ENCODE measurements at places on chromosomes 4 and X. TPM values are rescaled to one million over a fixed set of nuclear protein-coding genes. Genes with fewer than 3 reads are reported as not detected.

Gene DIPK2B
- polyA plus RNA-seq = not detected

Gene BEX2
- polyA plus RNA-seq = 0.75 TPM

Gene MBNL3
- polyA plus RNA-seq = 32.8 TPM

Gene ELK1
- 10.7 TPM for polyA plus RNA-seq

Gene PNMA3
- not detected for polyA plus RNA-seq

Gene RAB33A
- 2.1 TPM for polyA plus RNA-seq

Gene CFAP97
- polyA plus RNA-seq = 12.3 TPM

Gene TEC
- polyA plus RNA-seq = 0.73 TPM

Gene CHRDL1
- not detected for polyA plus RNA-seq

DNA sequence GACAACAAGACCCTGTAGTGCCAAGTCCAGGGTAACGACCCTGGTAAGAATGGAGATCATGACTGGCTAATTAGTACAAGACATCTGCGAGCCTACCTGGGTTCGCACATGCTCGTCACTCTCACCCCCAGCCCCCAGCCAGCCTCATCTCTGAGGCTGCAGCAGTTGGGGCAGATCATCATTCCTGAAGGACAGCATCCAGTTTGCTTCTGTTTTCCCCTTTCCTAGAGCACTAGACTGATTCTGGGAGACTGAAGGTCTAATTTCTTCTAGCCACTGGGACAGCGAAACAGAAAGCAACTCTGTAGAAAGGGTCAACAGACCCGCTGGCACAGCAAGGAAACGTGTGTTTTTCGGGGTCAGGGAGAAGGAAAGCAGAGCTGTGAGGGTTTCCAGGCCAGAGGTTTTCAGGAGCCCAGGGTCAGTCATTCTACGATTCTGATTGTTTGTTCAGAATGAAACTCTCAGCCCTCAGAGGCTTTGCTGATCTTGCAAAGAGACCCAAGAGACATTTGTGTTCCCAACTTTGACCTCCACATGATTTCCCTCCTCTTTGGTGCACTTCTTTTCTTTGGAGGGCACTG, 343.1 kb upstream of the NOCT start:
- H3K36me3 ChIP-seq = no peaks in the 10 kb centered on the region
- H3K27ac ChIP-seq = no peak overlapping the region
- no peak for DNase-seq
- no peaks in the 10 kb centered on the region for H3K4me1 ChIP-seq
- no peaks in the 10 kb centered on the region for H3K27me3 ChIP-seq

GRCh38 chr4:21380861-21381260, 567.7 kb downstream of the KCNIP4 start:
- no peaks in the 10 kb centered on the region for H3K4me1 ChIP-seq
- H3K36me3 ChIP-seq = no peaks in the 10 kb centered on the region
- H3K27me3 ChIP-seq = no peaks in the 10 kb centered on the region
- no peak overlapping the region for H3K4me3 ChIP-seq

DNA sequence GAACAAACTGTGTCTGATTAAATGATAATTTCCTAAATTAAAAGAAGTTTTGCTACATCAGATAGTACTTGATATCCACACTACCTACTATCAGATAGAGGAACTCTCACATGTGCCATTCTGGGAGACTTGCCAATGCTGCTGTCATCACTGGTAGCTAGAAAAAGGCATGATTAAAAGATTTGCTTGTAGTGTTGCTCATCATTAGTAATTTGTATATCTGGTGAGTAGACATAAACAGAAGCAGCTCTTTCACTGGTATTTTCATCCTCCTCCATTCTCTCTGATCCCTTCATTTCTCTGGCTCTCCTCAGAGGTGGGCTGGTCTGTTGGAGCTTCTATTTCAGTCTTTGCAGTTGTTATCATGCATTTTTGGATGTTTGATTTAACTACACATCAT, 56.0 kb downstream of the SPRY1 start:
- H3K36me3 ChIP-seq = no peaks in the 10 kb centered on the region
- H3K4me1 ChIP-seq = peaks cover 37% of the 10 kb centered on the region
- peak; percentile 92 for DNase-seq
- no peak overlapping the region for H3K27ac ChIP-seq
- H3K27me3 ChIP-seq = peaks cover 6% of the 10 kb centered on the region

DNA sequence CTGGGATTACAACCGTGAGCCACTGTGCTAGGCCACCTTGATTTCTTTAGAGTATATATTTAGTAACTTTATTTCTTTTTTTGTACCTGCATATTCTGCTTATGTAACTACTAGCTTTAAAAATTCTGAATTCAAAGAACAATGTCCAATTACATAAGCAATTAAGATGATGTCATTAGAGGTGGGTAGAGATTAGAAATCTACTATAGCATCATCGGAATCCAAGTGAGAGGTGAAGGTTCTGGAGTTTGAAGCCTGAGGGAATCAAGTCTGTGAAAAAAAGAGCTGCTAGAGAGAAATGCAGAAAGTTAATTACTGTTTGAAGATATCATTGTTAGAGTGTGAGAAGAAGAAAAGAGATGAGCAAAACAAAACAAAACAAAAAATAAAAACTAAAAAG, 79.0 kb upstream of the ENPEP start:
- H3K27me3 ChIP-seq = no peaks in the 10 kb centered on the region
- DNase-seq = no peak
- H3K4me3 ChIP-seq = no peak overlapping the region
- no peaks in the 10 kb centered on the region for H3K36me3 ChIP-seq

GRCh38 chr4:16721613-16722291, 176.7 kb downstream of the LDB2 start:
- no peaks in the 10 kb centered on the region for H3K27me3 ChIP-seq
- H3K27ac ChIP-seq = no peak overlapping the region
- H3K4me1 ChIP-seq = no peaks in the 10 kb centered on the region
- no peak for DNase-seq
- H3K36me3 ChIP-seq = no peaks in the 10 kb centered on the region

DNA sequence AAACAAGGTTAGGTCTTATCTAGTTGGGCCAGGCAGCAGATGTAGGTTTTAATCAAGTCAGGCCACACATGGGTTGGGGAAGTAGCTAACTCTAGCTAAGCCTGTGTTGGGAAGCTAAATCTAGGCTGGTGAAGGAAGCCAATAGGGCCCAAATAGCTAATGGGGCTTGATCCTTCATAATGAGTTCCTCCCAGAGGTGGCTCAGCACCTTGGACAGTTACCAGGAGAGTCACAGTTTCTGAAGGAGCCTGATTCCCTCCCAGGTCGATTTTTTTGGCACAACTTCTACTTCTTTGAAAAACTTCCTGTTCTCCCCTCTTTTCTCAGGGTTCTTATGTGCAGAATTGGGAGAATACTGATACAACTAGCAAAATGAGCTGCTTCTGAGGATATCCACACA, 242.5 kb upstream of the PRPS2 start:
- H3K4me3 ChIP-seq = no peak overlapping the region
- no peak for DNase-seq
- H3K36me3 ChIP-seq = no peaks in the 10 kb centered on the region
- no peaks in the 10 kb centered on the region for H3K4me1 ChIP-seq
- no peaks in the 10 kb centered on the region for H3K27me3 ChIP-seq

DNA sequence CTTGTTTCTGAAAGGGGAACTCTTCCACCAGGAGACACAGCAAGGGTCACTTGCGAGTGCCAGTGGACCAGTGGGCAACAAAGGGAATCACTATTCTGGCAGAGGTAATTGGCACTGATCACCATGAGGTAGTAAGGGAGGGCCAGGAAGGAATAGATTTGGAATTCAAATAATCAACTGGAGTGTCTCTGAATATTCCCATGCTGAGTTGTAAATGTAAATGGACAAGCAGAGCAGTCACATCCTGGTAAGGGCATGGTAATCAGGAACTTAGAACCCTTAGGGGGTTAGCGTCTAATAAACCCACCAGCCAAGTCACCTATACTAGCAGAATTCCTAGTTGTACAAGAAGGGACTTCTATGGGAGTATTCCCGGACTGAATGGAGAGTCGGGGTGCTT, 178.5 kb upstream of the UGT8 start:
- H3K27me3 ChIP-seq = no peaks in the 10 kb centered on the region
- no peaks in the 10 kb centered on the region for H3K36me3 ChIP-seq
- no peak overlapping the region for H3K4me3 ChIP-seq
- H3K27ac ChIP-seq = no peak overlapping the region
- no peak for DNase-seq

GRCh38 chrX:1883772-1884171, 268.9 kb downstream of the ASMT start:
- H3K27ac ChIP-seq = no peak overlapping the region
- no peaks in the 10 kb centered on the region for H3K27me3 ChIP-seq
- no peaks in the 10 kb centered on the region for H3K36me3 ChIP-seq
- H3K4me3 ChIP-seq = no peak overlapping the region
- DNase-seq = no peak
- H3K4me1 ChIP-seq = no peaks in the 10 kb centered on the region

DNA sequence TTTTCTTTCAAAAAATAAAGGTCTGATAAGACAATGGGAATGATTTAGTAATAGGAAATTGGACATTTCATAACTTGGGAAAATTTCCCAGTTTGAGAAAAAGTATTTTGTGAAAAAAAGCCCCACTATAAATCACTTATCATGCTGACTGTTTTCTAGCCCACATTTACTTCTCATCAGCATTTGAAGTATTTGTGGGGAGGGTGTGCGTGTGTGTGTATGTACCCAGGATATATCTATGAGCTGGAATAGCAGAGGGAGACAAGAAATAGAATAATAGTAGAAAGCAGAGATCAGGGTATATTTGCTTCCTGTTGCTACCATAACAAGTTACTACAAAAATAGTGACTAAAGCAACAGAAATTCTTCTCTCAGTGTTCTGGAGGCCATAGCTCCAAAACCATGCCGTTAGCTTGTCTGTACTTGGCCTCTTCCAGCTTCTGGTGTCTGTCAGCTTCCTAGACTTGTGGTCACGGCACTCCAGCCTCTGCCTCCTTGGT, 139.8 kb downstream of the PTTG2 start:
- no peaks in the 10 kb centered on the region for H3K27me3 ChIP-seq
- DNase-seq = no peak
- H3K27ac ChIP-seq = no peak overlapping the region
- H3K36me3 ChIP-seq = peaks cover 77% of the 10 kb centered on the region
- no peak overlapping the region for H3K4me3 ChIP-seq

- no peak overlapping the region for H3K27ac ChIP-seq
- H3K4me1 ChIP-seq = no peaks in the 10 kb centered on the region
- no peak for DNase-seq
- no peak overlapping the region for H3K4me3 ChIP-seq
- H3K36me3 ChIP-seq = no peaks in the 10 kb centered on the region
- H3K27me3 ChIP-seq = no peaks in the 10 kb centered on the region
These were observed 95.8 kb downstream of the PALLD start for GRCh38 chr4:168592676-168593075.

DNA sequence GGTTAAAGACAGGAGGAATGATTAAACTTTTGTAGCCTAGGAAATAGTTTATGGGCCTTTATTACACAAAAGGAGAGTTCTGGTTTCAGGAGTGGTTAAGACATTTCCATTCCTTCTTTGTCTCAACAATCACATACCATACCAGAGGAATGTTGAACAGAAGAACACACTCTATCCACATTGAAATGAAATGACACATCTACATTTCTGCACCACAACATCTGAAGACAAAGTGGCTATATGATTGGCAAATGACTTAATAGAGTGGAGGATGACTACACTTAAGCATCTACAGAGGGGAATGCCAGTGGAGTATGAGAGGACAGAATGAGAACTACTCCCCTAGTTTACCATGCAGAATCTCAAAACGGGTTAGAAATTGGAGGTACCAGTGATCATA, 8.0 kb downstream of the CYP2U1 start:
- no peak overlapping the region for H3K27ac ChIP-seq
- no peak for DNase-seq
- no peaks in the 10 kb centered on the region for H3K27me3 ChIP-seq
- no peak overlapping the region for H3K4me3 ChIP-seq
- peaks cover 8% of the 10 kb centered on the region for H3K4me1 ChIP-seq

GRCh38 chr4:180567080-180567479, 1676.1 kb upstream of the TENM3 start:
- H3K27me3 ChIP-seq = no peaks in the 10 kb centered on the region
- no peak overlapping the region for H3K4me3 ChIP-seq
- no peaks in the 10 kb centered on the region for H3K4me1 ChIP-seq
- no peak overlapping the region for H3K27ac ChIP-seq

DNA sequence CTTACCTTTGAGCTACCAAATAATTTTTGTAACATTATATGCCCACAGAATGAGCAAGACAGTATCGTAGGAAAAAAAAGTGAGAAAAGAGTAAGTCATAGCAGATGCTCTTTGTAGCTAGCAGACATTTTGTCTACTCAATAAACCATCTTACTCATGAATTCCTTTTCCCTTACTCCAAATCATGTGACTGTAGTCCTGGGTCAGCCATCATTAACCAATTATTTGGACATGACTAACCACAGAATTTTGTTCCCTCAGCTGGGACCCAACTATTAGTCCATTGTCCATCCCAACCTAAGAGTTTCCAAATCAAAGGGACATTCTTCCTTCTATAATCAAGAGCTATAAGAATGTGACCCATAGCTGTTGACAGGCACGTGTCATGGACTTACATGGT, 11.4 kb downstream of the UBE2D3 start:
- no peak for DNase-seq
- H3K36me3 ChIP-seq = peaks cover 63% of the 10 kb centered on the region
- H3K27ac ChIP-seq = no peak overlapping the region
- H3K27me3 ChIP-seq = no peaks in the 10 kb centered on the region
- peaks cover 51% of the 10 kb centered on the region for H3K4me1 ChIP-seq
- no peak overlapping the region for H3K4me3 ChIP-seq

GRCh38 chr4:143555676-143556075, 42.2 kb downstream of the SMARCA5 start:
- no peak overlapping the region for H3K4me3 ChIP-seq
- peaks cover 14% of the 10 kb centered on the region for H3K4me1 ChIP-seq
- no peak for DNase-seq
- H3K27ac ChIP-seq = no peak overlapping the region

Measured in CD14-positive monocyte (primary cell).